ENCODE measurements at places on chromosomes 1 and 21. TPM values are rescaled to one million over a fixed set of nuclear protein-coding genes. Genes with fewer than 3 reads are reported as not detected.

DNA sequence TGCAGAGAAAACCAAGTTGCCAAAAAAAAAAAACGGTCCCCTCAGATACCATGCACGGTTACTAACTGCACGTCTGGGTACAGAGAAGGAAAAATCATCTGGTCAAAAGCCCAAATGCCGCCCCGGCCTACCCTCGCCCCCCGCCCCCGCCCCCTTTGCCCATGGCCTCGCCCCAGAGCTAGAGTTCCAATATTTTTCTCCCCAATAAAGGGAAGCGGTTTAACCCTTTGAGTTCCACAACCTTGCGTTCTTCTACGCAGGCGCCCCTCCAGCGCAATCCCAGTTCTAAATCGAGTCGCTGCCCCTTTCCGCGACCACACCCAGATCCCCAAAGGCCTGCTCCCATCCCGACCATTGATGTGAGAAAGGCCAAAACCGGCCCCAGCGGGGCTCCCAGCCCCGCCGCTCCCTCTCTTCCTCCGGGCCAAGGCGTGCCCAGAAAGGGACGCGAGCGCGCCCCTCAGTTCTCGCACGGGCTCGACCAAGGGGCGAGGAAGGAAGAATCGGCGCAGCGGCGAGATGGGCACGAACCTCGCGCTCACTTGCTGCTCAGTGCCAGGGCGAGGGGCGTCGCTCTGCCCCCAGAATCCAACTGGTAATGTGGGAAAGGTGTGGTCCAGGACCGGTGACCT, 797 bp downstream of the WDR47 start:
- DNase-seq, result no peak

DNA sequence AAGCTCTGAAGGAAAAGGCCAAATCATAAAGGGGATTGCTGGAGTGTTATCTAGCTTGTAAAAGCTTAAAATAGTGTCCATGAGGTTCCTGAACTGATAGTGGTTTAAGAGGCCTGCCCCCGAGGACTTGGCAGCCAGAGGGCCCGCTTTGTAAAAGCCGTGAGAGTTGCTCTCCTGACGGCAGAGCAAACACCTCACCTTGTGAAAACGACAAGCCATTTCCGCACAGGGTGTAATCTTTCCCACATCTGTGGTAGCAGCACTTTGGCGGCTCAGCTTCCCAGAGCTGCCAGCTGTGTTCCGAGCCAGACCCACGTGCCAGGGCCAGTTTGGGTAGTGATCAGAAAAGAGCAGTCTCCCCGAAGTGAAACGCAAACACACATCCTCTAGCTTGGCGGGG, 37.0 kb downstream of the SERBP1 start:
- no peak for DNase-seq

Gene MPL
- 1.7 TPM for total RNA-seq

- DNase-seq, result peak; percentile 5
These were observed 43.3 kb upstream of the LRP8 start for GRCh38 chr1:53371121-53371666.

GRCh38 chr1:197948926-197949899, 32.0 kb downstream of the LHX9 start:
- no peak for DNase-seq

Gene PLA2G2C
- total RNA-seq, result not detected

Gene TMPRSS3
- 0.25 TPM for total RNA-seq

Gene OLFM3
- not detected for total RNA-seq

Gene POGK
- 14.2 TPM for total RNA-seq

Gene CNKSR1
- 1.9 TPM for total RNA-seq

Gene LIN28A
- total RNA-seq, result not detected

Gene AK4
- 0.75 TPM for total RNA-seq

DNA sequence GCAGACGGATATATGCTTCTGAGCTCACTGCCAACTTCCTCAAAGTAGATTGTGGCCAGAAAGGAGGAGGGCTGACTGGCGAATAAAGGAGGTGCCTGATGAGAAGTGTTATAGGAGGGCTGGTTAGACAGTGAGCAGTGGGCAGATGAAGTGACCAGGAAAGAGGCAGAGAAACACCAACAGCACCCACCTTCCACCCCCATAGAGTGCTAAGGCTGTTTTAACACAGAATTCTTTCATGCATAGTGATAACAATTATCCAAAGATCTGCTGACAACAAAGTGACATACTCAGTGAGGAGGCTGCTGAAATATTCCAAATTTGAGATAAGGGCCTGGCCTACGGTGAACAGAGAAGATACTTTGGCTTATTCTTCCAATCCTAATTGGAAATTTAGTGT, 21.2 kb upstream of the MTR start:
- DNase-seq, result no peak

GRCh38 chr1:4678066-4678717, 23.8 kb downstream of the AJAP1 start:
- no peak for DNase-seq

All from natural killer cell (primary cell).